MM.1S (cell line): ENCODE measurements at places on chromosomes 12 and 14.
A peak's percentile ranks its signal among the peaks of the same experiment; 100 is the strongest.

- DNase-seq: no peak
- no peaks in the 10 kb centered on the region for H3K36me3 ChIP-seq
- no peak overlapping the region for H3K4me3 ChIP-seq
- H3K27ac ChIP-seq: no peak overlapping the region
- no peaks in the 10 kb centered on the region for H3K4me1 ChIP-seq
Observed at GRCh38 chr12:100490056-100490455, 16.4 kb downstream of the NR1H4 start.

- no peak overlapping the region for H3K4me3 ChIP-seq
- no peak for DNase-seq
- H3K4me1 ChIP-seq: no peaks in the 10 kb centered on the region
- H3K36me3 ChIP-seq: no peaks in the 10 kb centered on the region
- H3K27me3 ChIP-seq: no peaks in the 10 kb centered on the region
Observed at GRCh38 chr12:61291647-61292046, 968.6 kb upstream of the USP15 start.

- DNase-seq: no peak
- peak overlapping the region; percentile 21; the same call in 1 of the 2 replicates for H3K4me3 ChIP-seq
- no peaks in the 10 kb centered on the region for H3K36me3 ChIP-seq
- H3K4me1 ChIP-seq: peaks cover 35% of the 10 kb centered on the region
- no peaks in the 10 kb centered on the region for H3K27me3 ChIP-seq
- peak overlapping the region; percentile 5; the same call in 1 of the 2 replicates for H3K27ac ChIP-seq
Observed at GRCh38 chr12:92191061-92191460, 45.4 kb upstream of the BTG1 start.

DNA sequence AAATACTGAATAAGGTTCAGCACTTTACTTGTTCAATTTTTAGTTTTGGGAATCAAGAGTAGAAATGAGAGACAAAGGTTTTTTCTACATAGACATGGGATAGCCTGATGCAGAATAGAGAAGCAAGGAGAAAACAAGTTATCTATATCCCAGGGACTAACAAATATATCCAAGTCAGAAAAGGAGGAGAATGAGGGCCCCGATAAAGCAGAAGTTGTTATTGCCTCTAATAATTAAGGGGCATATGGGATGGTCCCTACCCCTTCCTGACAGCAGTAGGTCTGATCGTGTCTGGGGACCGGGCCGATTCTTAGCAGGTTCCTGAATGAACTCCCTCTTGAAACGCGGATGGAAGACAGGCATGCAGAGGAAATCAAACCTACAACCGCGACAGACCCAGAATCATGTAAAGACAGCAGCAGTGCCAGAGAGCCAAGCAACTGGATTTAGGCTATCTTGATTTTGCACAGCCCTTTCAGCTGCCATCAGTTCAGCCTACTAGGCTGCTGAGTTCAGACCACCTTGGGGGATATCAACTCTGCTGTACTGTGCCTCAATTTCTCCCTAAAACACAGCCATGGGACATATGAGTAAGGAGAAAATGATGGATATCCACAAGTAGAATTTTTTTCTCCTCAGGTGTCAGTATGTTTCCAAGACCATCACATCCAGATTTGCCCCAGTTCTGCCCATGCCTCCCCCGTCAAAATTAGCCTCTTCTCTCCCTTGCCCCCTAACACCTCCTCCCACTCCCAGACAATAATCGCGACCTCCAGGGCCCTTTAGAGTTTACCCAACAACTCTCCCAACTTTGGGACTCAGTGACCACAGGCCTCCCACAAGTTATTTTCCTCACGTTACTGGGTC is 706 bp downstream of the PRMT5 start:
- peak overlapping the region; percentile 67 for H3K27ac ChIP-seq
- H3K27me3 ChIP-seq: no peaks in the 10 kb centered on the region
- peak overlapping the region; percentile 93 for H3K4me3 ChIP-seq

DNA sequence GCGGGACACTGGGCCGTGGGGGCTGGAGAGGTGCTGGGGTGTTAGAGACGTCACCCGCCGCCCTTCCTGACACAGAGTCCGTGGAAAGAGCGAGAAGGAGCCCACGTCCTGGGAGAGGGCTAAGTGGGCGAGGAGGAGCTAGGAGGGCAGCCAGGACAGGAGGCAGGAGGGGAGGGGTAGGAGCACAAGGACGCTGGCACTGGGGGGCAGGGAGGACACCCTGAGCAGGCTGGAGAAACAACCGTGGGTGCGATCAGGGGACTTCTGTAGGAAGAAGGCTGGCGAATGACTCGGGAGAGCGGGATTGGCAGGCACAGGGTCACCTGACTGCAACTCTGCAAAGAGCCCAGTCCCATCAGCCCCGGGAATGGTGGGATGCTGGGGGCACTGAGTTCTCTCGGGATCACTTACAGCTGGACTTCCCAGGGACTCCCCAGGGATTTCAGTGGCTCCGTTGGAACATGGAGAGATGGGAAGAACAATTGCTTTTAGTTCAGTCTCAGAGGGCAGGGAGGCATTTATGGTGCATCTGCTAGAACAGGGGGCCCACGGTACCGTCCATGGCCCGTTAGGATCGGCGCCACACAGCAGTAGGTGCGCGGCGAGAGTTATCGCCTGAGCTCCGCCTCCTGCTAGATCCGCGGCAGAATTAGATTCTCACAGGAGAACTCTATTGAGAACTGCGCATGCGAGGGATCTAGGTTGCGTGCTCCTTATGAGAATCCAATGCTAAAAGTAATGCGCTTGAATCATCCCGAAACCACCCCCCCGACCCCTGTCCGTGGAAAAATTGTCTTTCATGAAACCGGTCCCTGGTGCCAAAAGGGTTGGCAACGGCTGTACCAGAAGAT is 24.3 kb downstream of the UBR7 start:
- H3K27me3 ChIP-seq: no peaks in the 10 kb centered on the region
- no peak overlapping the region for H3K4me3 ChIP-seq
- H3K27ac ChIP-seq: no peak overlapping the region
- no peaks in the 10 kb centered on the region for H3K4me1 ChIP-seq

DNA sequence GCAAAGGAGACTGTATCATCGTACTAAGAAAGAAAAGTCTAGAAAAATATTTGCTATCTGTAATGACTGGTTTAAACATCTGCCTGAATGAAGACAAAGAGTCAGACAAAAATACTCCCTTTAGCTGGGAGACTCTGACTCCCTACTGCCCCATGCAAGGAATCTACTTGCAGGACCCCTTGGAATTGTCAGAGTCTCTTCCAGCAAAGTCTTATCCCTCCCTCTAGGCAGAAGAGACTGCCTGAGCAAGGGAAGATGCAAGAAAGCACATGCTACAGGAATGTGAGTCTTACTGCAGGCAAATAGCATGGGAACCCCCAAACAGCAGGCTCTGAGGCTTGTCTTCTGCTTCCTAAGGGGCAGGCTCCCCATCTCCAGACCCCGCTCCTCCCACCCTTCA is 154.0 kb downstream of the KCNA5 start:
- no peak for DNase-seq
- H3K4me1 ChIP-seq: no peaks in the 10 kb centered on the region
- no peaks in the 10 kb centered on the region for H3K36me3 ChIP-seq
- no peak overlapping the region for H3K27ac ChIP-seq
- H3K27me3 ChIP-seq: no peaks in the 10 kb centered on the region

GRCh38 chr12:96431067-96431466 is 30.8 kb upstream of the CDK17 start:
- H3K27me3 ChIP-seq: no peaks in the 10 kb centered on the region
- H3K27ac ChIP-seq: no peak overlapping the region
- no peaks in the 10 kb centered on the region for H3K36me3 ChIP-seq
- DNase-seq: no peak
- no peak overlapping the region for H3K4me3 ChIP-seq

- no peak for DNase-seq
- H3K36me3 ChIP-seq: no peaks in the 10 kb centered on the region
- H3K27me3 ChIP-seq: no peaks in the 10 kb centered on the region
- no peak overlapping the region for H3K27ac ChIP-seq
- no peaks in the 10 kb centered on the region for H3K4me1 ChIP-seq
Observed at GRCh38 chr14:30134936-30135335, 207.3 kb upstream of the PRKD1 start.

GRCh38 chr14:50528000-50528399 is 4.4 kb downstream of the MAP4K5 start:
- H3K4me1 ChIP-seq: no peaks in the 10 kb centered on the region
- H3K4me3 ChIP-seq: no peak overlapping the region
- H3K27ac ChIP-seq: no peak overlapping the region
- DNase-seq: no peak

GRCh38 chr14:93045965-93046704 is 69.6 kb downstream of the ITPK1 start:
- DNase-seq: no peak
- H3K27ac ChIP-seq: no peak overlapping the region
- no peaks in the 10 kb centered on the region for H3K27me3 ChIP-seq
- H3K4me1 ChIP-seq: no peaks in the 10 kb centered on the region

DNA sequence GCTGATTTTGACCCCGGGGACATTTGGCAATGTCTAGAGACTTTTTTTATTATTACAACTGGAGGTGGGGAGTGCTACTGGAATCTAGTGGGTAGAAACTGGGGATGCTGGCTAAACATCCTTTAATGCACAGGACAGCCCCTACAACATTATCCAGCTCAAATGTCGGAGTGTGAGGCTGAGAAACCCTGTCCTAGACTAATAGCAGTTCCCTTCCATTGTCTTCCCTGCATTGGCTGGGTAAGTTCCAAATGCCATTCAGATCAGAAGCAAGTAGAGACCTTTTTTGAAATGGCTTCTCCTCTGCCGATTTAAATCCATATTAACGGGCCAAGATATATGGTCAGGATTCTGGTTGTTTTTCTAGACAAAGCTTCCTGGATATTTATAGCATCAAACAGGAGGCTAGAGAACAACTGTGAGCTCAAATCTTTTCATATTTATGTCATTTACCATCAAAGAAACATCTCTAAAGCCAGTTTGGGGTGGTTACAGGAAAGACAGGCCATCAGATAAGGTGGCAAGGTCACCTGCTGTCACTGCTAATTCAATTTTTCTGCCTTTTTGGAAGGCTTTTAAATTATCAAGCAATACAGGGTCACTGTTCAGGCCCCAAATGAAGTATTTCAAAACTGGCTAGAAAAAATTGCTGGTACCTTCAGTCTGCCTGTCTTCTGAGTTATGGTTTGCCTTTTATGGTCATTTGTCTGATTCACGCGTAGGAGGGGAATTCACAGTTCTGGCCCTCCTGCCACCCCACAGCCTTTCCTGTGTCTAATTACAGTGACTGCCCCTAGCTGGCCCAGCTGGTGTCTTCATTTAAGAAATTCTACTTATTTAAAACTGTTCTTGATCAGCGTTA is 20.1 kb upstream of the AKAP5 start:
- peaks cover 31% of the 10 kb centered on the region for H3K4me1 ChIP-seq
- no peaks in the 10 kb centered on the region for H3K27me3 ChIP-seq
- H3K36me3 ChIP-seq: no peaks in the 10 kb centered on the region
- DNase-seq: peak; percentile 59

GRCh38 chr12:40864891-40865290 is 172.7 kb downstream of the CNTN1 start:
- no peak for DNase-seq
- H3K36me3 ChIP-seq: no peaks in the 10 kb centered on the region
- no peak overlapping the region for H3K27ac ChIP-seq

GRCh38 chr14:102507081-102507856 is 2.3 kb downstream of the ANKRD9 start:
- no peaks in the 10 kb centered on the region for H3K27me3 ChIP-seq
- H3K27ac ChIP-seq: no peak overlapping the region
- no peaks in the 10 kb centered on the region for H3K4me1 ChIP-seq
- H3K4me3 ChIP-seq: no peak overlapping the region

DNA sequence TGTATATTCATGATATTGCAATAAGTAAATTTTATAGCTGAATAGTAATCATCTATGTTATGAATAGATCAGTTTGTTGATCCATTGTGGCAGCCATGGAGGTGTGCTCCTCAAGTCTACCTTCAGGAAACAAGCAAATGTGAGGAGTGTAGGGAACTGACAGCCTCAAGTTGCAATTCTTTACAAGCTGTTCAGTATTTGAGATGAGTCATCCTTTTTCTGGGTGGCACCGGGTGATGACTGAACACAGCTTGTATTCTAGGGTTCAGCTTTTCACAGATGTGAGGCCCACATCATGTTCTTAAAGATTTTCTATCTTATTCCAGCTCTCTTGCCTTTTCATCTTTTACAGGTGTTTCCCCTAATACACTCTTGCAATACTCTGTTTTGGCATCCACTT is 452.4 kb downstream of the KCNH5 start:
- H3K36me3 ChIP-seq: no peaks in the 10 kb centered on the region
- H3K4me1 ChIP-seq: no peaks in the 10 kb centered on the region
- H3K27me3 ChIP-seq: no peaks in the 10 kb centered on the region

DNA sequence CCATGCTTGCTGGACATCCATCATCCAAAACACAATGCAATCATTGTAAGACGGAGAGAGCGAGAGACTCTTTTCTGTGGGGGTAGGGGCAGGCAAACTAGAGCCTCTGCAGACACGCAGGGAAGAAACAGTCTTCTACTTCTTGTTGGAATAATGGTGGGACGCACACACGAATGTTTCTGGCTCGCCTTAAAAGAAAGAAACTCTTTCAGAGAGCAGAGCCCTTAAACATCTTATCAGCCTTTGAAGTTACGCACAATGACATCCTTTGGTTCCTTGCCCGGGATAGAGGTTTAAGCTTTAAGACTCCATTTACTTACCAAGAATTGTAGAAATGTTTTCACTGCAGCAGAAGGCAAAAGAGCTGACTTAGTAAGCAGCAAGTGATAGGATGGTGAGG is 133.8 kb upstream of the FOXN3 start:
- no peaks in the 10 kb centered on the region for H3K4me1 ChIP-seq
- no peak overlapping the region for H3K27ac ChIP-seq
- H3K4me3 ChIP-seq: no peak overlapping the region
- DNase-seq: no peak
- H3K36me3 ChIP-seq: no peaks in the 10 kb centered on the region
- H3K27me3 ChIP-seq: no peaks in the 10 kb centered on the region

DNA sequence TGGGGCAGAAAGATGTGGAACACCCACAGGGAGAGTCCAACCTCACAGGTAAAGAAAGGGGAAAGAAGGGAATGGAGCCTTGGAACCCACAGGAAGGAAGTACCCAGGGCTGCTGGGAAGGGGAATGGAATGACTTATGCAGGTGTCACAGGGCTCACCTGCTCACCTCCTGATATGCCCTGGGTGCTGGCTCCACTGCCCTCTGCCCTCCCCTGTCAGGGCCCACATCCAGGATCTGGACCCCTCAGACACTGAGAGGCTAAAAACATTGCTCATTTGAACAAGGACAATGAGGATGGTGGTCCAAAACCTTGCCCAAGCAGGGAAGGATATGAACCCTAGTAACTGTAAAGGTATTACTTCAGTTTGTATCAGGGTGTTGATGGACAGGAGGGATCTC is 19.3 kb downstream of the ZBTB39 start:
- no peaks in the 10 kb centered on the region for H3K36me3 ChIP-seq
- no peak overlapping the region for H3K4me3 ChIP-seq
- no peak overlapping the region for H3K27ac ChIP-seq
- no peak for DNase-seq
- no peaks in the 10 kb centered on the region for H3K27me3 ChIP-seq

DNA sequence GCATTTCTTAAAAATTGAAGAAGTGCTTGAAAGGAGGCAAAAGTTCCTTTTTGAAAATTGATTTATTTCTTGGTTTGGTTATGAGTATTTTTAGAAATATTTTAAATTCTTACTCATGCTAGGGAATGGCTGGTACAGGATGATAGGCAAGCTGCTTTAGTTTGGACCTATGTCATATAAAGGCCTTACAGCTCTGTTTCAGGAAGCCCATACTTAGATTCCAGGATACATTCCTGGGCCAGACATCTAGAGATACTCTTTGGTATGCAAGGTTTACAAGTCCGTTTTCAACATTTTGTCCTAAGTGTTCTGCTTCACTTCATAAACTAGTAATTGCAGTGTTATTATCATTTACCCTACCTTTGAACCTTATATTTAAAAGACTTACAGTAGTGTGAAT is 186.8 kb downstream of the FUT8 start:
- no peaks in the 10 kb centered on the region for H3K36me3 ChIP-seq
- H3K4me1 ChIP-seq: no peaks in the 10 kb centered on the region
- no peaks in the 10 kb centered on the region for H3K27me3 ChIP-seq
- no peak overlapping the region for H3K4me3 ChIP-seq
